ENCODE measurements at places on chromosomes 2 and 18.

- DNase-seq, result no peak
Observed at GRCh38 chr2:147759536-147759935, 85.3 kb upstream of the ACVR2A start.

DNA sequence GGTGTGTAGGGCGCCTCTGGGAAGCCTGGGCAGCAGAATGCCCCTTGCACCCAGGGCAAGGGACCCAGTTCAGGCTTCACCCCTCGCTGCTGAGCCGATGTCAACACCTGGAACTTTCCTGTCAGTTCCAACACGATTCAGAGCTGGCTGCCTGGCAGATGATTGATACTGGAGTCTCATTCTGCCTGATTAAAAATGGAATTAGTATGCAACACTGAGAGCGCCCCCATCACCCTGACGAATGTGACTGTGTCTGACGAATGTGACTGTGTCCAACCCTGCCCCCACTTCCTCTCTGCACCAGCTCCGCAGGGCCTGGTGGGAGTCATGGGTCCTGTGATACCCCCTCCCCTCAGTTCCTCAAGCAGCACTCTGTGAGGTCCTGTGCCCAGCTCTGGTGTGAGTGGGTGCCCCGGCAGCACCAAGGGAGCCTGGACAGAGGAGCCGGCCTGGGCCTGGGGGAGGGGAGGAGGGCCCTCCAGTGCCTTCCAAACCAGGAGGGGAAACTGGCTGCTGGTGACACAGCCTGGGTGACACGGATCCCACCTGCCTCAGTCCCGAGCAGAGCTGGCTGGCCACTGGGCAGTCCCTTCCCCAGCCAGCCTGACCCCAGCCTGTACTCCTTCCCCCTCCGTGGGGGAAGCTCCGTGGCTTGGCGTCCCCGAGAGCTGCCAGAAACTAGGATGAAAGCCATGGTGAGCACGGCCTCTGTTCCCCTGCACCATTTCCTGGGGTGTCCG lies 41.4 kb upstream of the ALPP start:
- no peak for DNase-seq

DNA sequence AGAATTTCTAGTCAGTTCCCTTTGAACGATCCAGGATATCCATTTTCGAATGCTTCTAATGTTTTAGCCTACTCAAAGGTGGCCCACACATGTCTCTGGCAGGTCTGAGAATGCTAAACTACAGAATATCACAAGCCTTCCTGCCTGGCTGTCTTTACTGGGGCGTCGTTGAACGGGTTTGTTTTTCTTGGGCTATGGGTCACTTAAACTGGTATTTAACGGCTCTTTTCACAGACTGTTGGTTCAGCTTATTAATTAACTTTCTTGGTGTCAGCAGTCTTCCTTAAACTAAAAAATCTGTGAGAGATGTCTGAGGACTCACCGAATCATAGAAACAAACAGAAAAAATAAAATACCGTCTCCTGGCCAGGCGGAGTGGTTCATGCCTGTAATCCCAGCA lies 563.2 kb upstream of the NRP2 start:
- DNase-seq, result no peak

- no peak for DNase-seq
Observed at GRCh38 chr2:182816866-182817265, 49.6 kb downstream of the FRZB start.

GRCh38 chr2:238098901-238099713 lies 1.0 kb upstream of the ESPNL start:
- no peak for DNase-seq

DNA sequence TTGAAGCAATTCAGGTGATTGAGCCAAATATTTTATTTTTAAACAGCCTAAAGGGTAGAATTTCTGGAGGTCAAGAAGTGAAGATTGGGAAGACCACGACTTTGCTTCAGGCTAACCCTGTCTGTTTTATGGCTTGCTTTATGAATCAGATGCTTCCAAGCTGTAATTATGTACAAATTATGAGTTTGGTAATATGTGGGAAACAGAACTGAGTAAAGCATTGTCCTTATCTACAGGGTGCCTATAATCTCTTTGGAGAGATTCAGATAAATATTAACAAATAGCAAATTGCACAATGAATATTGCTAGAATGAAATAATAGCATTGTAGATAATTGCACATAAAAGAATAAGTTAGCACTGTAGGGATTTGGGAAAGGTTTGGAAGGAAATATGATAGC lies 539.4 kb upstream of the CDH2 start:
- DNase-seq, result no peak

- no peak for DNase-seq
Observed at GRCh38 chr2:173496746-173497145, 142.1 kb downstream of the CDCA7 start.

- DNase-seq, result no peak
Observed at GRCh38 chr2:7014174-7014640, 97.0 kb downstream of the RNF144A start.

DNA sequence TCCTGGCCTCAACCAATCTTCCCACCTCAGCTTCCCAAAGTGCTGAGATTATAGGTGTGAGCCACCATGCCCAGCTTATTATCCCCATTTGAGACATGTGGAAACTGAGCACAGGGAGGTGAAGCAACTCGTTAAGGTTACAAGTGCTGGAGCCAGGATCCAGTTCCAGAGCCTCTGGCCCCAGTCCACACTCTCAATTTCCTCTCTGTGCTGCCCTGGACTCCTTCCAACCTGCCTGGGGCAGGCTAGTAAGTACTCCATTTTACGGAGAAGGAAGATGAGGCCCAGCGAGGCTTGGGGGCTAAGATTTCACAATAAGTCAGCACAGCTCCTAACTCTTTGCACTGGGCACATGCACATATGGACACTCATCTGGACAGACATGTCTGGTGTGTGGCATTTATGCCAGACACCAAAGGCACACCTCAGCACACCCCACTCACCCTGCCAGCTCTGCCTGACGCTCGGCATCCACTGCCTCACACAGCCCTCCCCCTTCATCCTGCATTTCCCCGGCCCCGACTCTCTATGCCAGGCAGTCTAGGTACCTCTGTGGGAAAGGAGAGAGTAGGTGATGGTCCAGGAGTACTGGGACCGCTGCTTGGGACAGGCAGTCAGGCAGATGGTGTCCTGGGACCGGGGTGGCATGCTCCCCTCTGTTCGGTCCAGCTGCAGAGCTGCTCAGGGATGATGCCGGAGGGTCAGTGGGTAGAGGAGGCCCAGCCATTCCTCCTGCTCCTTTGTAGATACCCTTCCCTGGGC lies 20.5 kb downstream of the CFAP65 start:
- no peak for DNase-seq

DNA sequence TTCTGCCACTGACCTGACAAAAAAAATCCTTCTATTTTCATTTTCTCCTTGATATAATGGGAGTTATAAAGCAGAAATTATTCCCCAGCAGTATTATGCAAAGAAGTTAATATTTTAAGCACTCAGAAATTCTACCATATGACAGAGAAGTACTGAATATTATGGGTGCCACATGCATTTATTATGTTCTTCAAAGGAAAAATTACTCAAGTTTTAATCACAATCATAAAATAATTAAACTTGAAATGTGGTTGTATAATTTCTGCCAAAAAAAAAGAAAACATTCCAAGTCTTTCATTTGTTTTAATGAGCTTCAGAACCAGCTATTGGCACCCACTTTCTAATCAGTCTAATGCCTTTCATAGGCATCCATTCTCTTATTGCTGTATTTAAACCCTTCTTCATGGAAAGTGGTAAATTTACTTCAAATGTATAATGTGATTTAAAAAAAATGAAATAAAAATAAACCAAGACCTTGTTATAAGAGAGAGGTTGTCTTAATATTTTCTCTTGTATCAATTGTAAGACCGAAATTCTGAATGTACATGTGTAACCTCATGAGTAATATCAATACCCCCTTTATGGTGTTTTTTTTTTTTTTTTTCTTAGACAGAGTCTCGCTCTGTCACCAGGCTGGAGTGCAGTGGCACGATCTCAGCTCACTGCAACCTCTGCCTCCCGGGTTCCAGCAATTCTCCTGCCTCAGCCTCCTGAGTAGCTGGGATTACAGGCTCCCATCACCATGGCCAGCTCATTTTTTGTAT lies 302.3 kb downstream of the IRS1 start:
- DNase-seq, result no peak

DNA sequence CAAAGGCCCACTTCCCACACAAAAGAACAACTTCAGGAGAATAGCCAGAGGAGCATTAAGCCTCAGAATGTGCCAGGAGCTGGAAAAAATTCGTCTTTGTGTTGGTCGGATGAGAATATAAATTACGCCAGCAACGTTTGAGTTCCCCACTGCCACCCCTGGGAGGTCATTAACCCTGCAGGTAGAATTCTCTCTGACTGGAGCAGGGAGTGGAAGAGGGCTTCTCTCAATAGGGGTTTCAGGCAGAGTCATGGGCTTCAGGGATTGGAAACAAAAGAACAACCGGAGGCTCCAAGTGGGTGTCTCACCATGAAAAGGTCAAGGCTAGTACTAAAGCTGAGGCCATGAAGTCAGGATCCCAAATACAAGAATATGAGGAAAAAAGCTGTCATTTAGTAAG lies 69.0 kb upstream of the DDX18 start:
- DNase-seq, result no peak

GRCh38 chr2:7899923-7900322 lies 781.9 kb upstream of the ID2 start:
- DNase-seq, result no peak

DNA sequence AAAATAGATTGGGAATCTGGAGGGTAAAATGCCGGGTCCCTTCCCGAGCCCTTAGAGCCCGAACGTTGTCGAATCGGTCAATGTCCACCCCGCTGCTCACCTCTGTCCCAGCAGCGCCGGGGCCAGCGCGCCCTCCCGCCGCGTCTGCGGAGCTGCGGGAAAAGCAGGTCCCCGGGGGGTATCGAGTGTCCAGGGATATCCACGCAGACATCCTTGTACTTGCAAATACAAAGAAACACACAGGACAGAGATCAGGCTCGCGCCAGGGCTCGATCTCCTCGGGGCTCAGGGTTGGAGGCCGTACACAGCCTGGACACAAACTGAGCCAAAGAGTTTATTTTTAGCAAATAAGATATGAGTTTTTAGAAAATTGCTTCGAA lies 2.3 kb upstream of the GATA6 start:
- no peak for DNase-seq

GRCh38 chr2:213640738-213641425 lies 356.6 kb downstream of the SPAG16 start:
- no peak for DNase-seq

DNA sequence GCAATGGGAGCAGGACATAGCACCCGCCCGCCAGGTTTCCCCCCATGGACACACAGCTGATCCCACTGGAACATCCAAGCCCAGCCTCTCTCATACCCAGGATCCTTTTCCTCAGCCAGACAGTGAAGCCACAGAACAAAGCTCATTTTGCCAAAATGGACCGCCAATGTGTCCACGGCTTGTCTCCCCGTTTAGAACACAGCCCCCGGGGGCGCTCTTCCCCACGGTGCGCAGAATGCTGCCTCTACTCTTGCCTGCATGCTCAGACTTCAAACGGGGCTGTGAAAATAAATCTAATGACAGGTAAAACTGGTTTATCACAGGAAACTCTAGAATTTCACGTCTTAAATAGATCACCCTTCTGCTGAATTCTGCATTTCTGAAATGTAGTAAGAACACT lies 548.5 kb upstream of the ID2 start:
- DNase-seq, result no peak

GRCh38 chr2:108492364-108492763 lies 41.9 kb upstream of the LIMS1 start:
- no peak for DNase-seq
